ENCODE measurements at places on chromosomes 2 and 18.

GRCh38 chr2:208280933-208281332, 14.9 kb downstream of the PIKFYVE start:
- H3K27ac ChIP-seq, result no peak overlapping the region
- no peaks in the 10 kb centered on the region for H3K27me3 ChIP-seq
- no peak overlapping the region for H3K4me3 ChIP-seq

DNA sequence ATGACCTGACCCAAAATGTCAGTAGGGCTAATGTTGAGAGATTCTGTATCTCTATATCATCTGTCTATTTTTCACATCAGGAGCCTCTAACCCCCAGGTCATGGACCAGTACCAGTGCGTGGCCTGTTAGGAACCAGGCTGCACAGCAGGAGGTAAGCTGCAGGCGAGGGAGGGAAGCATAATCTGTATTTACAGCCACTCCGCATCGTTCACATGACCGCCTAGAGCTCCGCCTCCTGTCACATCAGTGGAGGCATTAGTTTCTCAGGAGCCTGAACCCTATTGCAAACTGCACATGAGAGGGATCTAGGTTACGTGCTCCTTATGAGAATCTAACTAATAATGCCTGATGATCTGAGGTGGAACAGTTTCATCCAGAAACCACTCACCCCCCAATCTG, 180.6 kb downstream of the RDH14 start:
- H3K27ac ChIP-seq, result no peak overlapping the region
- no peaks in the 10 kb centered on the region for H3K4me1 ChIP-seq
- DNase-seq, result no peak
- H3K36me3 ChIP-seq, result no peaks in the 10 kb centered on the region
- no peak overlapping the region for H3K4me3 ChIP-seq
- peaks cover 9% of the 10 kb centered on the region for H3K27me3 ChIP-seq

DNA sequence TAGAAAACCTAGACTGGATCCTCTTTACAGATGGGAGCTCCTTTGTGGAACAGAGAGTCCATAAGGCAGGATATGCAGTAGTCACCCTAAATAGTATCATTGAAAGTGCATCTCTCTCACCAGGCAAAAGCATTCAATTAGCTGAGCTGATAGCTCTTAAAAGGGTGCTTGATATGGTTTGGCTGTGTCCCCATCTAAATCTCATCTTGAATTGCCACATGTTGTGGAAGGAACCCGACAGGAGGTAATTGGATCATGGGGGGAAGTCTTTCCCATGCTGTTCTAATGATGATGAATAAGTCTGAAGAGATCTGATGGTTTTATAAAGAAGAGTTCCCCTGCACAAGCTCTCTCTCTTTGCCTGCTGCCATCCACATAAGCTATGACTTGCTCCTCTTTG, 96.2 kb upstream of the RMP24 start:
- H3K27me3 ChIP-seq, result no peaks in the 10 kb centered on the region
- DNase-seq, result no peak
- H3K4me1 ChIP-seq, result no peaks in the 10 kb centered on the region
- no peak overlapping the region for H3K4me3 ChIP-seq

- H3K27me3 ChIP-seq, result no peaks in the 10 kb centered on the region
- no peaks in the 10 kb centered on the region for H3K4me1 ChIP-seq
- H3K27ac ChIP-seq, result no peak overlapping the region
- no peaks in the 10 kb centered on the region for H3K36me3 ChIP-seq
- DNase-seq, result no peak
Measured at GRCh38 chr18:62877411-62878221, 162.3 kb downstream of the PHLPP1 start.

DNA sequence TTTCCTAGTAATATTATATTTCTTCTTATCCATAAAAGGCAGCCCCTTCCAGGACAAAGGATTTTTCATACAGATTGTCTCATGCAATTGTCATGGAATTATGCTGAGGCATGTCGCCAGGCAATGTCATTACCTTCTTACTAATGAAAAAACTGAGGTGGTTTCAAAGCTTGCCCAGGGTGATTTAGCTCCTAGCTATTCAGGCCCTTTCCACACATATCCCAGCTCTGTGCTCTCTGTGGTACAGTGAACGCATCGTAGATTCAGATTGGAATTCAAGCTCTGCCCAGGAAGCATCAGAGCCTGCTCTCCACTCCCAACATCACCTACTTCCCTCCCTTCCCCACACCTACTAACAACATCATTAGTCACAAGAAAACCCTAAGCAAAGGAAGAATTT, 60.1 kb downstream of the ATP8B1 start:
- no peaks in the 10 kb centered on the region for H3K36me3 ChIP-seq
- peaks cover 10% of the 10 kb centered on the region for H3K4me1 ChIP-seq

GRCh38 chr18:76610933-76611749, 116.1 kb upstream of the ZNF516 start:
- no peak for DNase-seq
- H3K36me3 ChIP-seq, result no peaks in the 10 kb centered on the region
- H3K4me1 ChIP-seq, result no peaks in the 10 kb centered on the region
- H3K27me3 ChIP-seq, result no peaks in the 10 kb centered on the region
- H3K27ac ChIP-seq, result no peak overlapping the region
- H3K4me3 ChIP-seq, result no peak overlapping the region

- H3K27me3 ChIP-seq, result no peaks in the 10 kb centered on the region
- H3K36me3 ChIP-seq, result no peaks in the 10 kb centered on the region
- DNase-seq, result no peak
- H3K4me1 ChIP-seq, result no peaks in the 10 kb centered on the region
Measured at GRCh38 chr2:228018311-228018710, 146.9 kb downstream of the DAW1 start.

DNA sequence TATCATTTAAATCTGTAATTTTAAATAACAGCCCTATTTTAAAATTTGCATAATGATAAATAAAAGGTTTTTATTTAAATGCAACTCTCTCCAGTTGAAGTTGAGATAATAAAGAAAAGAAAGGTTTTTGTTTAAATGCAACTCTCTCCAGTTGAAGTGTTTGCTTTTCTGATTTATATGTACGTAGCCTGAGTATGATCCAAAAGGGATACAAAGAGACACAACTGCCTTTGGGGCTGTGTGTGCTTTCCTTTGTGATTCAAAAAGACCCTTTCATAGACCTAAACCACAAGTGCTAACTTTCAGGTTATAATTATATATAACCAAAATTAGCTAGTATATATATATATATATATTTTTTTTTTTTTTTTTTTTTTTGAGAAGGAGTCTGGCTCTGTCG, 76.2 kb upstream of the MFF start:
- H3K4me1 ChIP-seq, result no peaks in the 10 kb centered on the region
- no peak overlapping the region for H3K4me3 ChIP-seq
- H3K27ac ChIP-seq, result no peak overlapping the region
- H3K27me3 ChIP-seq, result no peaks in the 10 kb centered on the region
- DNase-seq, result no peak

- H3K27ac ChIP-seq, result no peak overlapping the region
- no peak for DNase-seq
- no peak overlapping the region for H3K4me3 ChIP-seq
- H3K4me1 ChIP-seq, result no peaks in the 10 kb centered on the region
Measured at GRCh38 chr18:79851489-79851888, 53.8 kb downstream of the KCNG2 start.

DNA sequence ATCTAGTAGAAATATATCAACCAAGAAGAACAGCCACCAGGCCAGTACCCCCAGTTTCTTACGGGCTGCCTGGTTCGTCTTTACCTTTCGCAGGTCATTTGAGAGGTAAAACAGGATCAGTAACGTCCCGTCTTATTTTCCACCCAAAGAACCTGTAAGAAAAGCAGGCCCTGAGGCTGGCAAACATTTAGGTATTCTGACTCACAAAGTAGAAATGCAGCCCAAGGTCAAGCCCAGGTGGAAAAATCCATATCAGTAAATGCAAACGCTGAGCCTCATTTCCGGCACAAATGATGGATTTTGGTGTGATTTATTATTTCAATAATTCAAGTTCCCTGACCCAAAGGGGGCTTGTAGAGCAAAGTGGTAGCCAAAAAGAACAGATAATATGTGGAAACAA, 171.2 kb downstream of the ZNF516 start:
- no peaks in the 10 kb centered on the region for H3K4me1 ChIP-seq
- H3K4me3 ChIP-seq, result no peak overlapping the region
- DNase-seq, result no peak
- no peaks in the 10 kb centered on the region for H3K36me3 ChIP-seq

- no peaks in the 10 kb centered on the region for H3K36me3 ChIP-seq
- no peak overlapping the region for H3K4me3 ChIP-seq
- DNase-seq, result peak; percentile 55
- H3K27me3 ChIP-seq, result no peaks in the 10 kb centered on the region
- H3K4me1 ChIP-seq, result peaks cover 3% of the 10 kb centered on the region
- no peak overlapping the region for H3K27ac ChIP-seq
Measured at GRCh38 chr18:34322365-34323289, 97.9 kb upstream of the NOL4 start.

DNA sequence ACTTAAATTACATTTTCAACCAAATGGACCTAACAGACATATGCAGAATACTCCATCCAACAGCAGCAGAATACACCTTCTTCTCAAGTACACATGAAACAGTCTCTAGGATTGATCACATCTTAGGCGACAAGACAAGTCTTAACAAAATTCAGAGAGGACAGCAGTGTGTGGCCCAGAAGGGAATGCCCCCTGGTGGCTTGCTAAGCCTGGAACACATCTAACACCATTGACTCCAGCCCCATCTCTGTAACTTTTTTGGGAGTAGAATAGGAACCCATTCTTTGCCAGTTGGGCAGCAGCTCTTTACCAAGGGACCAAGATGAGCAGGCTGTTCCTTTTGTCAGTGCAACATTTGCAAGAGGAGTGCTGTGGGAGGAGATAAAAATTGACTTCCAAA, 249.9 kb downstream of the PLCL1 start:
- H3K4me1 ChIP-seq, result no peaks in the 10 kb centered on the region
- H3K4me3 ChIP-seq, result no peak overlapping the region
- H3K27me3 ChIP-seq, result no peaks in the 10 kb centered on the region
- peak; percentile 13 for DNase-seq

DNA sequence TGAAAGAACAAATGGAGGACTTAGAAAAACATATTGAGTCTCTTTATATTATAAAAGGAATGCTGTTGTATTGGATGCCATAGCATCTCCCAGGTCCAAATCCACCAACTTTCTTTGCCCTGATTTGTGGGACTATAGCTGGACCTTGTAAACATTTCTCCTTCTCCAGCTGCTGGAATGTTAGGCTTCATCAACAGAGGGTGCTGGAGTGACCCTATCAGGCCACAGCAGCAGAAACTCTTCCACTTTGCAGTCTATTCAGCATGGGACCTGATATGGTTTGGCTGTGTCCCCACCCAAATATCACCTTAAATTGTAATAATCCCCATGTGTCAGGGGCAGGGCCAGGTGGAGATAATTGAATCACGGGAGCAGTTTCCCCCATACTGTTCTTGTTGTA, 138.4 kb upstream of the ARL4C start:
- no peak overlapping the region for H3K4me3 ChIP-seq
- no peaks in the 10 kb centered on the region for H3K27me3 ChIP-seq
- no peaks in the 10 kb centered on the region for H3K4me1 ChIP-seq
- DNase-seq, result no peak

DNA sequence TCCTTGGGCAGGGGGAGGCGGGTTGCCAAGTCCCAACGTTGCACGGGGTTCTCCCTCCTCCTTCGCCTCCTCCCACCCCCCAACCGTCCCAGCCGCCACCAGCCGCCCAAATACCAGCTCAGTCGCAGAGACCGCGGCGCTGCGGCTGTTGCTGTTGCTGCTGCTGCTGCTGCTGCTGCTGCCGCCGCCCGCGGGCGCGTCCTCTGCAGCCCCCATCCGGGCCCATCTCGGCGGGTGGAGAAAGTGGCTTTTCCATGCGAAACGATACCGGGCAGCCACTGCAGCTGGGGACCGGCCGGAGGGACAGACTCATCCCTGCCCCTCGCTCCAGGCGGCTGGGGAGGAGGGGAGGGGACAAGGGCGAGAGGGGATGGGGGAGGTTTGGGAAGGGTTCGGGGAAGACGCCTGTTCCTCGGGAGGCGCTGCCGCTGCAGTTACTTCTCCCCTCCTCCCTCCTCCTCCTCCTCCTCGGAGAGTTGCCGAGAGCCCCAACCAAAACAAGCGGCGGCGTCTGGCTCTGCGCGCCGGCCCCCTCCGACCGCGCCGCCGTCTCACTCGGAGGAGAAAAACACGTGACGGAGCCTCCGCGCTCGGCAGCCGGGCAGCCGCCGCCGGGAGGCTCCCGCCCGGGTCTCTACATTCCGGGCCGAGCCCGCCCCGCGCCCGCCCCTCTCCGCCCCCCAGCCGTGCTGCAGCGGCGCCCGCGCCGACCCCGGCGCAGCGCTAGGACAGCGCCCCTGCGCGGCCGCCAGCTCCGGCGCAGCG, at the start of gene IRS1:
TSS of gene IRS1 (minus strand) at position 610 of the 765 bp plus-strand sequence. CDS start 1,082 bp downstream, outside the sequence.
- peak within 1 kb of the TSS; percentile 96 for H3K27ac ChIP-seq
- H3K4me3 ChIP-seq, result peak within 1 kb of the TSS; percentile 65
- H3K4me1 ChIP-seq, result peaks cover 36% of the 10 kb centered on the region
- H3K36me3 ChIP-seq, result no peaks in the 10 kb centered on the region
